HAP-1 (cell line): ENCODE measurements at places on chromosomes 2 and 18.

DNA sequence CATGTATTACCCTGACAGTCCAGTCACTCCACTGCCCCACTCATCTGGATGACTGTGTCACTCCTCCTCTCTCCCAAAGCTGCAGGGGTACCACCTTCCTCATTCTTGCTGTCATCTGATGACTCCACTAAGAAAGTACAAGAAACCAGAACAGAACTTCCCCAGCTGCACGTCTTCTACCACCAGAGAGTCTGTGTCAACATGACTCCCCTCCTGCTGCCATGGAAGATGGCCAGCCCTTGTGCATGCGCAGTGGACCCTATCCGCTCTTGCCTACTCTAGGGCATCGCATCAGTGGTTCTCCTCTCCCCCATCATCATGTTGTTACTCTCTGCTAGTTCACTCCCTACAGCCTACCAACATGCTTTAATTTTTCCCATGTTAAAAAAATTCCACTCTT, 14.5 kb upstream of the ST8SIA3 start:
- no peak for DNase-seq

GRCh38 chr2:144459937-144460336, 60.0 kb downstream of the ZEB2 start:
- DNase-seq: no peak

DNA sequence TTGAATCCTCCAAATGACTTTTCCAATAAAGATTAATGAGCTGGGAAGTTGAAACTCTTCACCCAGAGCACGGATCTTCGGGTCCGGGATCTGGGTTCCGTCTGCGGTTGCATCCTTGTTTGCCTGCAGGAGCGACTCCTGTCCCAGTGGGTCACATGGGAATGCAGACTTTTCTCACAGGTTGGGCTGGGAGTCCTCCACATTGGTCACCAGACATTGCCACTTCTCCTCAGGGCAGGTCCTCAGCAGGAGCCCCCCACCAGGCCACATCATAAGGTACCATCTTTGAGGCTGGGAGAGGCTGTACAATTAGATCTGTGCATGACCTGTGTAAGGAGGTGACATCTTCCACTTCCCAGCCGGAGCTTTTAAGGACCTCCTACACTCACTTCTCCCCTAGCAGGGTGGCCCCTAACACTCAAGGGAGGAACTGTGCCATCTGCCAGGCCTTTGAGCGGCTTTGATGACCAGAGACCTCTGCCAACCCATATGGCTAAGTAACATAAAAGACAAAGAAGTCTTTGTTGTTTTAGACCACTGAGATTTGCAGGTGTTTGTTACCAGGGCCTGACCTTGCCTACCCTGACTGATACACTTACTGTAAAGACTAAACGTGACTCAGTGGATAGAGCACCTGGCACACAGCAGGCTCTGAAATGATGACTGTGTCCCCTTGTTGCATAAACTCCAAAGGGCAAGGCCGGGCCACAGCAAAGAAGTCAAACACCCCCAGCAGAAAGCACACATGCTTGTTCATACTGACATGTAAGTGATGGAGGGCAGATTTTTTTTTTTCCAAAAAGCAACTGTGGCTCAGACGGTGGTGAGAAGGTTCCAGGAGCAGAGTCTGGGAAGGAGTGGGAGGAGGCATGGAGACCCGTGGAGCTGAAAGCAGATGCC, 7.9 kb upstream of the TEX51 start:
- peak; percentile 1 for DNase-seq

DNA sequence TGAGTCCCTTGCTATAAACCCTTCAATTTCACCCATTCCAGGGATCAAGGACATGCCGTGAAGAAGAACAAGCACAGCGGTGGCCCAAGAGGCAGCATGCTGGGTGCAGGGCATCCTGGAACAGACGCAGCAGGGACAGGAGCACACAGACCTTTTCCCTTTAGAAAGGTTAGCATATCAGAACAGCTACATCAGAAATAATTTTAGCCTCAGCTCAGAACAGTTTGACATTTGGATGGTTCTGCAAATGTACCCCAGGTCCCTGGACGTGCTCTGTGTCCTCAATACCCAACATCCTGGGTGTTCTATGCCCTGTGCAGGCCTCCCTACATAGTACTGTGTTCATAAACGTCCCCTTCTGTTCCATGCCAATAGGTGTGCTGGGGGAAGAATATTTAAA, 80.4 kb downstream of the MYOM1 start:
- no peak for DNase-seq

GRCh38 chr18:23306822-23307221, 146.3 kb upstream of the RIOK3 start:
- DNase-seq: no peak

DNA sequence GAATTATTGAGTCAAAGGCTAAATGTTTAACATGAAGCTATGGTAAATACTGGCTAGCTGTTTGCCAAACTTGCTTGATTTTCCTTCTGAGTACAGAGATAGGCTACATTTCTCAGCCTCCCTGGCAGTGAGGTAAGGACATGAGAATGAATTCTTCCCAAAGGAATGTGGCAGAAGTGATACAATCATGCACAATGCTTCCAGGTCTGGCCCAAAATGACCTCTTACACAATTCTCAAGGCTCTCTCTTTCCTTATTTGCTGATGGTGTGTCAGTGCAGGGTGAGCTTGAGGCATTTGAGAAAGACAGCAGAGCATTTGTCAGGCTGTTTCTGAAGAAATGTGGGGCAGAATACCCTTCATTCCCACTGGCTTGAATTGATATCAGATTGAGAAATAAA, 95.6 kb upstream of the NABP1 start:
- no peak for DNase-seq

- no peak for DNase-seq
Measured at GRCh38 chr2:2974982-2975381, 402.6 kb downstream of the EIPR1 start.
